ENCODE measurements at places on chromosomes 4 and X.

- peak; percentile 24 for DNase-seq
These were observed 308.5 kb downstream of the EVC2 start for GRCh38 chr4:5399790-5400421.

GRCh38 chrX:111103246-111103645, 7.3 kb downstream of the PAK3 start:
- no peak for DNase-seq

DNA sequence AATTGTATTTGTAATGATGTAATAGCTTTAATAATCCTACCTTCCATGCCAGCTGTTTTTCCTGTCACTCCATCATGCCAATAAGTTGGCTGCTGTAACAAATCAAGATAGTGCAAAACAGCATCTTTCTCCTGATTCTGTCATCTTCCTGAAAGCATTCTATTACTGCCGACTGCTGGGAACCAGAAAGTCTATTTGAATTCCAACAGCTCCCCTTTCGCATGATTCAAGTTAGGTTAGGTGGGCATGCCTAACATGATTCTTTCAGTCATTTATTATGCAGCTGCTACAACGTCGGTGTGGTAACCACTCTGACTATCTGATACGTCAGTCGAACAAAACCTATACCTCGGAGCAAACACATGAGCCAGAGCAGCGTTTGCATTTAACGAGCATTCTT, 127.9 kb upstream of the DMD start:
- no peak for DNase-seq

DNA sequence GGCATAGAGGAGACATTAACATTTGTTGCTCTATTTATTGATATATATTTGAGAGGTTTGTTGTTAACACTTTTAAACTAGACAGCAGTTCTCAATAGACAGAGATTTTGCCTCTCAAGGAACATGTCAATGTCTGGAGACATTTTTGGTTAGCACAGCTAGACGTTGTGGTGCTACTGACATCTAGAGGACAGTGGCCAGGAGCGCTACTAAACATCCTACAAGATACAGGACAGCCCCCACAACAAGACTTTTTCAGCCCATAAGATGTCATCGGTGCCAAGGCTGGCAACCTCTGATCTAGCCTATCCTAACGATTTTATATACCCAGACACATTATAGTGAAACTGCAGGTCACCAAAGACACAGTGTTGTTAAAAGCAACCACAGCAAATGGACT, 18.4 kb upstream of the CTSO start:
- DNase-seq: no peak

- no peak for DNase-seq
These were observed 62.2 kb upstream of the SPANXD start for GRCh38 chrX:141760761-141761160.

DNA sequence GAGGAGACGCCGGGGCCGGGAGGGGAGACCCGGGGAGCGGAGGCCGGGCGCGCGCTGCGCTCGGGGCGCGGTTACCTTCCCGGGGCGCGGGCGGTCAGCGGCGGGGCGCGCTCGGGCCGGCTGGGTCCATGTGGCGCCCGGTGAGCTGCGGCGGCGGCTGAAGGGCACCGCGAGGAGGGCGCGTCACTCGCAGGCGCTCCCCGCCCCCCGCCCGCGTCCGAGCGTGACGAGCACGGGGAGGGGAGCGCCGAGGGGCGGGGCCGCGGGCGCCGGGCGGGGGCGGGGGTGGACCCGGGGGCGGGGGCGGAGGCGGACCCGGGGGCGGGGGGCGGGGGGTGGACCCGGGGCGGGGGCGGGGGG, at the start of gene CPLX1:
CPLX1 (minus strand) TSS at position 159 of the 360 bp plus-strand sequence. CDS start 1,607 bp downstream, outside the sequence.
- DNase-seq: no peak

- no peak for DNase-seq
These were observed 240.5 kb downstream of the STIM2 start for GRCh38 chr4:27101126-27101525.

DNA sequence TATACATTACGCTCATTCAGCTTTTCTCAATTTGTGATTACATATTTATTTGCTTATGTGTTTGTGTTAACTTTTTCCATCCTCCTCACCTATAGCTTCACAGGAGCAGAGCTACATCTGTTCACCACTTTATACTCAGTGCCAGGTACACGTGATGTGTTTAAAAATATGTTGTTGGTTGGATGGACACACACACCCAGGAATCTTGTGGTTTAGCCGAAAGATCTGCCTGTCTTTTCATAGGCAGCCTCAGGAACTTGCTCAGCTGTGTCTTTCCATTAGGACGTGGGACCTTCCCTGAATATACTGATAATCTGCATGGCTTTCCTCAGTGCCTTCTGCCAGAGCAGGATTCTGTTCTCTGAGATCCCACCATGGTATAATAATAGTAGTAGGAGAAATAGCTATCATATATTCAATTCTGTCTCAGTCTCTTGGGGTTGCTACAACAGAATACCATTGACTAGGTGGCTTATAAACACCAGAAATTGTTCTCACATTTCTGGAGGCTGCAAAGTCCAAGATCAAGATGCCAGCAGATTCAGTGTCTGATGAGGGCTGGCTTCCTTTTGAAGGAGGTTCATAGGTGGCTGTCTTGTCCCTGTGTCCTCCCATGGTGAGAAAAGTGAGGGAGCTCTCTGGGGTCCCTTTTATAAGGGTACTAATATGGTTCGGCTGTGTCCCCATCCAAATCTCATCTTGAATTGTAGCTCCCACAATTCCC, 50.0 kb upstream of the SOD3 start:
- no peak for DNase-seq

- DNase-seq: no peak
These were observed 1.9 kb downstream of the GASK1B start for GRCh38 chr4:158170691-158171561.

DNA sequence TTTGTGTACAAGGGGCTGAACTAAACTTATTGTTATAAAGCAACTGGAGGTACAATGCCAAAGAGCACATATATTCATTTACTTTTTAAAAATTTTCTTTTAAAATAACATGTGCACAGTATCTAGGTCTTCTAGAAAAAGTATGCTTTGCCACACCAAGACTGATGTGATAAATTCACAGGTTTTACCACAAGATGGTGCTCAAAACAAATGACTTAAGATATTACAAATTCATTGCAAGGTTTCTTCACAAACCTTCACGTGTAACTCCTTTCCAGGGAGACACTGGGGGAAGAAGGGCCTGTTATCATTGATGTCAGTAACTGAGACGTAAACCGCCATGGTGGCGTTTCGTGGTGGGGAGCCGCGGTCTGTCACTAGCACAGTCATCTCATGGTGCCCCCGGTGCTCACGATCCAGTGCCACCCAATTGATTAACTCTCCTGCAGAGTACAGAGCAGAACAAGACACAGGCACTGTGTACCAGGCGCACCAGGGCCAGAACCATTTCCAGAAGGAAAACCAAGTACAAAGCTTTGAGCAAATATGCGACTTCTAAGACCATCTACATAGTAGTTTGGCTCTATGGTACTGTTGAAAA, 162.2 kb downstream of the DCHS2 start:
- DNase-seq: no peak

DNA sequence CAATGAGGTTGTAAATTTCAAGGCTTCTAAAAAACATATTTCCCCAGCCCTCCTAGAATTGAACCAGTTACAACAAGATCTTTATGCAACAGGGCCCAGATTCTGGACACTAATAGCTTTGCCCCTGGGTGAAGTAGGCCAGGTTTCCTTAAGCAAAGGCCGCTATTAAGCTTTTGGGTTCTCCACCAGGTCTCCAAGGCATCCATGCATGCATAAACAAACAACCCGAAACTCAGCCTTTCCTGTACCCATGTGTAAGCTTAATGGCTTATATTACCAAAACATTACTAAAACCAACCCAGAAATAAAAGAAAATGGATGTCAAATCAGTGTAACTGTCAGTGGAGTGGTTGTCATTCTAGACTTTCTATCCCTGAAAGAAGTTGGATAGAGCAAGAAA, 137.1 kb downstream of the ARHGAP6 start:
- no peak for DNase-seq

DNA sequence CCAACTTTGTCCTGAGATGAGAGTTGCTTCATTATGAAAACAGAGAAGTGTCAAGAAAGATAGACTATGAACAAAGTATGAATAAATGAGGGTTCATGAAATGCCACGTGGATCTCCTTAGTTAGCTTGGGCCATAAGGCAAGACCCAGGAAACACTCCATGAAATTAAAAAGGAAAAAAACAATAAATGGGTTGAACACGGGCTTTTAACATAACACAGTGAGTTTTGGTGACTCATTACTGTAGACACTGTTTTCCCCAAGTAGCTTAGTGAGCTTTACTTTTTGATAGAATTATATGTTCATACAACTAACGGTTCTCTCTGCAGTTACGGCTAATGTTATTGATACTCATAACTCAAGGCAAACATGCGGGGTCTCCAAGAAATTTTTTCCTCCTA, 265.0 kb downstream of the DHX15 start:
- no peak for DNase-seq

- DNase-seq: no peak
These were observed 17.2 kb downstream of the SPIN3 start for GRCh38 chrX:56978172-56978571.

GRCh38 chrX:10570601-10571000, 49.8 kb downstream of the MID1 start:
- DNase-seq: no peak

GRCh38 chrX:49165901-49166881, 3.6 kb downstream of the MAGIX start:
- peak; percentile 72 for DNase-seq

GRCh38 chr4:88286897-88287296, 2.5 kb upstream of the PPM1K start:
- DNase-seq: no peak

DNA sequence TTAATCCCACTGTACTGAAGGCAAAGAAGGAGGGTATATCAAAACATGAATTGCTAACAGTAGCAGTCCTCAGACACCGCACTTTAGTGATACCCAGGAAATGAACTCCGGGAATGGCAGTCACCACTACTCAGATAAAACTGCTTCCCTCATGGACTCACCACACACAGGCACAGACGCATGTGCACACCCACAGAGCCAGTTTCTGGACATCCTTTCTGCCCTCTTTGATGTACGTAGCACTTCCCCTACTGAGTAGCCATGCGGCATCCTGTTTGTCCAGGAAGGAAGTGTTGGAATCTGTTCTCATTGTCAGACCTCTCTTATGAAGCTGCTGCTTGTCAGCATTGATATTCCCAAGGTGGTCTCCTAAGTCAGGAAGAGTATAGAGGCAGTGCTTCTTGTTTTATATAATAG, 95.7 kb downstream of the DCLK2 start:
- DNase-seq: no peak

DNA sequence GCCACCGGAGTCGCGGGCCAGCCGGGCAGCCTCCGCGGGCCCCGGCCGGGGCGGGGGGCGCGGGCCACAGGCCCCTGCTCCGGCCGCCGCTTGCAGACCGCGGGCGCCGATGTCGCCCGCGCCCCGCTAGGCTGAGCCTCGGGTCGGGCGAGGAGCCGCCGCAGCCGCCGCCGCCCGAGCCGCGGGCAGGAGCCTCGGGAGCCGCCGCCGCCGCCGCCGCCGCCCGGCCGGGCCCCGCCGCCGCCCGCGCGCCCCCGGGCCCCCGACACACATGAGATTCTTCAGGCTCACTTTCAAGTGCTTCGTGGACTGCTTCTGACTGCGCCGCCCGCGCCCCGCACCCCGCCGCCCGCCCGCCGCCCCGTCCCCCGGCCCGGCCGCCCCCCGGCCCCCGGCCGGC, 345 bp downstream of the SLC6A8 start:
- DNase-seq: no peak

- DNase-seq: no peak
These were observed 62.3 kb downstream of the GPC3 start for GRCh38 chrX:133923113-133923512.

DNA sequence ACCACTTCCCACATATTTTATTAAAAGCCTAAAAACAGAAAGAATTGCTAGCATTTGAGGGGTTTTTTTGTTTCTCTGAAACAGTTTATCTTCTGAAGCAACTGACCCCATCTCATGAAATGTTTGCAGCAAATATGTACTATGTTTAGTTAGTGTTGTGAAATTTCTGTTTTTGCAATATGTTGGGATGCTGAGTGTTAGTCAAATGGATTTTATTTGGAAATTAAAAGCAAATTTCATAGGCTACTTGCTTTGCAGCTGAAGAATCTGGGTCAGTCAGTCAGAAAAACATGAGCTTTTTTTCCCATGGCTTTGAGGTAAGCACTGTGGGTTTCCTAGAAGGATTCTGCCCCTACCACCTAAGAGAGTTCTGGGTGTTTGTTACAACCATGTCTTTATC, 184.9 kb upstream of the DKK2 start:
- no peak for DNase-seq

GRCh38 chrX:107477406-107477805, 28.0 kb downstream of the FRMPD3 start:
- no peak for DNase-seq

GRCh38 chr4:12399781-12400180, 971.1 kb upstream of the HS3ST1 start:
- DNase-seq: no peak

DNA sequence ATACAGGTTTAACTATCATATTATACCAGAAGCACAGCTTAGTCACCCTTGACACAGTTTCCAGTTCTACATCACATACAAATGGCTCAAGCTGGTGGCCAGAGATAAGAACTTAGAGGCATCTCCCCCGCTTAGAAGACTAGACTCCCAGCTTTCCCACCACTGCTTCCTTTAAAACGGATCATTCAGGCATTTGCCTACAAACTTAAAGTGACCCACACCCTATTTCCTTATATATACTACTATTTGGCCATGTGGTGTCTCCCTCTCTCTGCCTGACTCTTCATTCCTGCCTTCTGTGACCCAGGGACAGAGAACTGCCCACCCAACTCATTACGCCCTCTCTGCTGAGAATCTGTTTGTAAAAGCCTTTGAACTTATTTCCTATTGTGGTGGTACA, 781.2 kb upstream of the DIAPH2 start:
- no peak for DNase-seq

DNA sequence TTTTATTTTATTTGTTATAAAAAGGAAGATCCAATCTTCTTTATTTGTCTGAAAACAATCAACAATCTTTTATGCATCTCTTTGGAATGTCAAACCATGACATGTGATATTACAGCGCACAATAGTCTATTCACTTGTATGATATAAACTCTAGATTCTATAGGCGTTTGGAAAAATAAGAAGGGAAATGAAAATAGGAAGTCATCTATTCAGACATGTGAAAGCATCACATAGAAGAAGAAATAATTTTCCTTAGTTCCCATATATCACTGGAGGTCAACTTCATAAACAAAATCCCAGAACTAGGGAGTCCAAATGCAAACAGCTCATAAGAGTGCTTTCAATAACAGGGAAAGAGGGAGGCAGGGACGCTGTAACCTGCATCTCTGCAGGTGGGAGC, 139.5 kb upstream of the RASGEF1B start:
- no peak for DNase-seq

GRCh38 chr4:1960170-1960825, 48.5 kb downstream of the NELFA start:
- DNase-seq: no peak

GRCh38 chrX:120308558-120308957, 2.7 kb downstream of the TMEM255A start:
- no peak for DNase-seq

DNA sequence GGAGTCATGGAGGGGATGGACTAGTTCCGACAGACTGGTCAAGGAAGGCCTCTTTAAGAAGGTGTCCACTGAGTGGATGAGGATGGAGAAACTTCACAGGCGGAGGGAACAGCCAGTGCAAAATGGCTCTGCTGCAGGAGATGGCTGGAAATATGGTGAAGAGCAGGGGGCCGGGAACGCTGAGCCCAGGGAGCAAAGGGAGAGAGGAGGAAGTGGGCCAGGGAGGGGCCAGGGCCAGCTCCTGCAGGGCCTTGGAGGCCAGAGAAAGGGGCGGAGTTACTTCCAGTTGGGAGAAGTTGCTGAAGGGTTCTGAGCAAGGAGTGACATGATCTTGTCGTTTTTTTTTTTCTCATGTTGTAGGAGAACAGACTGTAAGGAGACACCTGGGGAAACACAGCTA, 94.5 kb downstream of the WFS1 start:
- no peak for DNase-seq

Measured in progenitor cell of endocrine pancreas (in vitro differentiated cells).